Erythroblast (primary cell): ENCODE measurements at places on chromosomes 16 and 17.
A peak's percentile ranks its signal among the peaks of the same experiment; 100 is the strongest.

DNA sequence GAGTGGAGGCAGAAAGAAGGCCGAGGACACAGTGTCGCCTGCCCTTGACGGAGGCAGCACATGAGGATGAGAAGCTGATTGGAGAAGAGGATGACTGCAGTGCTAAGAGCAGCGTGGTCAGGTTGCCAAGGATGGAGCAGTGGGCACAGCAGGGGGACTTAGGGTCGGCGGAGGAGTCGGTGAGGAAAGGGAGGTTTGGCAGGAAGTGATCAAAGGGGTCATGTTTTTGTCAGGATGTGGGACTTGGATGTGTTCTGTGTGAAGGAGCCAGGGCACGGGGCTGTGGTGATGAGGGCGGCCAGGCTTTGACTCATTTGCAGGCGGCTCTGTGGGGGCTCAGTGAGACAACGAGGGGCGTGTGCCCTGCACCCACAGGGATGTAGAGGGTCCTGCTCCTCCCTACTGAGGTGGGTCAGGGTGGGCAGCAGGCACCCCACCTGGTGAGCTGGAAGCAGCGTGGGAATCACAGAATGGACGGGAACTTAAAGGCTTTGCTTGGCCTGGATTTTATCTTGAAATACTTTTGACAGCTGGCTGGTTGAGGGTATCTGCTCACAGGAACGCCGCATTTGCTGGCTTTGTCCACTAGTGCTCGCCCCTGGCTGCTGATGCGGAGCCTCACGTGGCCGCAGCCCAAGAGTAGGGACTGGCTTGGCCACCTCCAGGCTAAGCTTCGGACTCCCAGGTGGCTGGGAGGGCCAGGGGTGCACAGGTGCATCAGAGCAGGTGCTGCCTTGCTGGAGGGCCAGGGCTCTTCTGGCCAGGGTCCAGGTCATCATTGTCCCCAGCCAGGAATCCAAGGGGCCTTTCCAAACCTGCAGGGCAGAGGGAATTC lies 6.0 kb downstream of the MPG start:
- DNase-seq, result no peak

DNA sequence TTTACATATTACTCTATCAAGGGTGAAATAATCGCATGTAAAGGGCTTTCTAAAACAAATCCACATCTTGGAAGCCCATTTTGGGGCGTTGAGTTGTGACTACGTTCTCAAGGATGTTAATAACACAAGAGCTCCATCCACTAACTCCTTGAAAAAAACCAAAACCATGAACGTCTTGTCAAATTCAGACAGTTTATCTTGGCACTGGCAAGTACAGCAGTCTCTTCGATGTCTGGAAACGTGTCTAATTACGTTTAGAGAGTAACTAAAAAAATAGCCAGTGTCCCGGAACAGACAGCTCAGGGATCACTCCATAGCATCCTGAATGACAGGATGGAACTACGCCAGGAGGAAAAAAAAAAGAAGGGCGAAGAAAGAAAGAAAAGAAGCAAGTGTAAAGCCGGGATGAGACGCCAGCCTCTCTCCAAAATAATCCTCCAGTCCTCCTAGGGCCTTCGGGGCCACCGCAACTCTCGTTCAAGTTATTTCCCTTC lies 954 bp downstream of the MYO1D start:
- DNase-seq, result peak; percentile 61

- peak; percentile 95 for DNase-seq
Observed at GRCh38 chr16:56609463-56609921, 1.1 kb downstream of the MT2A start.

GRCh38 chr16:85384833-85385462 lies 228.2 kb upstream of the GSE1 start:
- no peak for DNase-seq

GRCh38 chr16:75202069-75202590 lies 4.8 kb downstream of the CTRB2 start:
- no peak for DNase-seq

GRCh38 chr16:51290442-51291285 lies 139.6 kb upstream of the SALL1 start:
- DNase-seq, result no peak

DNA sequence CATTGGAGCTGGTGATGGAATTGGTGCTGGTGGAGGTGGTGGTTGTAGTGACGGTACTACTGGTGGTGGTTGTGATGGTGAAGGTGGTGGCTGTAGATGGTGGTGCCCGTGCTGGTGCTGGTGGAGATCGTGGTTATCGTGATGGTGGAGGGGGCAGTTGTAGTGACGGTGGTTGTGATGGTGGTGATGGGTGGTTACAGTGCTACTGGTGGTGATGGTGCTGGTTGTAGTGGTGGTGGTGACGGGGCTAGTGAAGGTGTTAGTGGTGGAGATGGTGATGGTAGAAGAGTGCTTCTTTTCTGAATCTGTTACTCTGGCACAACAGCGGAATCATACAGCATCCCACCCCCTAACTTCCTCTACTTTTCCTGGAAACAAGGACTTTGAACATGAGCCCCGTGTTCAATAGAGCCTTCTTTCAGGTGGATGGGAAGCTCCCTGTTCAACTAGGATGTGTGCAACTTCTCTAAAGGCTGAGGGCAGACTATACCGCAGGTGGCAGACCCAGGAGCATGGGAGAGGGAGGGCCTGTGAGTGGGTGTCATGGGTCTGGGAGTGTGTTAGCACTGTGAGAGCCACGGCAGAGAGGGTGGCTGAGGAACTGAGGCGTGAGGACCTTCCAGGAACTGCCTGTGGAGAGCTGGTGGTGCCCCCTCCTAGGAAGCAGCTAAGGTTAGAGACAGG lies 8.2 kb downstream of the TBX21 start:
- DNase-seq, result no peak

DNA sequence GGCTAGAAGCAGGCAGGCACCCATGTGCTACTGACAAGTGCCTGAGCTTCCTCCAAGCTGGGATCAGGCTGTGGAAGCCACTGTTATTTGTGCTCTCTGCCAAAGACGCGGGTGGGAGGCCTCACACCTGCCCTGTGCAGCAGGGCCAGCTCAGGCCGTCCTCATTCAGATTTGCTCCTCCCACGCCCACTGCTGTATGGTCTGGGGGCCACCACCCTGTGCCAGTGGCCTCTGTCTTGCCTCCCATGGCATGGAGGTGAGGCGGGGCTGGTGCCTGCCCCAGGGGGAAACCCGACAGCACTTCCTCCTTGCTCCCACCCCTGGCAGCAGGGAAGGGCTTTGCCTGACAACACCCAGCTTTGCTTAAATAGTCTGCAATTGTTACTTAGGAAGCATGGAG lies 356.5 kb upstream of the CDH8 start:
- DNase-seq, result no peak

GRCh38 chr17:187130-187529 lies 5.7 kb upstream of the DOC2B start:
- DNase-seq, result no peak

GRCh38 chr16:52114379-52114778 lies 432.6 kb downstream of the TOX3 start:
- no peak for DNase-seq

DNA sequence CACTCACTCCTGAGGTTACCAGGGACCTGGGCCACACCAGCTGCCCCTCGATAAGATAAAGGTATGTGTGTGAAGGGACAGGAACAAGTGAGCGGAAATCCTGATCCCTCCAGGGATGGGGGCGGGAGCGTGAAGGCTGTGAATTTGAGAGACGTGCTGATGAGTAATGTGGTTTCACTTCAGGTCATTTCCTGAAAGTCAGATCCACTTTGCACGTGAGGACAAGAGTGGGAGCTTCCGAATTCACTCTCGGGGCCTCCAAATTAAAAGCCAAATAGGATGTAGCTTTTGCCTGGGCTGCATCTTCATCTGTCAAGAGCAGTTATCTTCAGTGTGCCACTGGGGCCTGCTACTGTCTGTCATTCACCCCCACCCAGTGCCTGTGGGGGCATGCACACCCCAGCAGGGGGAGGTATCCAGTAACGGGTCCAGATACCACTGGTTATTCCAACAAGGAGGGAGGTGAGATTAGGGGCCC lies 87.4 kb upstream of the LHX1 start:
- DNase-seq, result peak; percentile 18

GRCh38 chr17:63772801-63773271 lies 561 bp downstream of the CCDC47 start:
- peak; percentile 82 for DNase-seq

DNA sequence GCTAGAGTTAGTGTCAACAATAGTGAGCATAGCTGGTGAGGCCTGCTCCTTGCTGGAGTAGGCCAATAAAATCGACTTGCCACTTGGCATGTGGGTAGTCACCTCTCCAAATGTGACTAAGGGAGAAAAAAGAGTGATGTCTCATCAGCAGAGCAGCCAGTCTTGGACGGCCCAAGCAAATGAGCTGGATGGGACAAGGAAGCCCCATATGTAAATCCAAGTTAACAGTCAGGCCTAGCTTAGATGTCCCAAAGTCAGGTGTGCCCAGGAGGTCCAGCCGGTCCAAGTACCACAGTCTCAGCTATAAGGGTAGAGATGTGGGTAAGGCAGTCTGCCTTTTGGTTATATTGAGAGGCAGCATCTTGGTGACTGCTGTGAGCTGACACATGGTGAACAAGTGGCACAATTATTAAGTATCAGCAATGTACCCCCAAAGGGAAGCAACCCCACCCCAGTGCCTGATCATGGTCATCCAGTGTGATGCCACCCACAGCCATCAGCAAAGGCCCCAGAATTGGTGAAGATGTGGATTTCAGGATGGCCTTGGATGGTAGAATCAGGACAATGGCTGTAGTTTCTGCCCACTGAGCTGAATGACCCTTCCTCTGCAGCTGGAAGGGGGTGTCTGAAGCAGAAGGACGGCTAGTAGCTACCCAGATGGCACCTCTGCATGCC lies 83.4 kb downstream of the TNFRSF13B start:
- DNase-seq, result no peak

- DNase-seq, result no peak
Observed at GRCh38 chr16:90035902-90036301, 16.6 kb upstream of the DBNDD1 start.

DNA sequence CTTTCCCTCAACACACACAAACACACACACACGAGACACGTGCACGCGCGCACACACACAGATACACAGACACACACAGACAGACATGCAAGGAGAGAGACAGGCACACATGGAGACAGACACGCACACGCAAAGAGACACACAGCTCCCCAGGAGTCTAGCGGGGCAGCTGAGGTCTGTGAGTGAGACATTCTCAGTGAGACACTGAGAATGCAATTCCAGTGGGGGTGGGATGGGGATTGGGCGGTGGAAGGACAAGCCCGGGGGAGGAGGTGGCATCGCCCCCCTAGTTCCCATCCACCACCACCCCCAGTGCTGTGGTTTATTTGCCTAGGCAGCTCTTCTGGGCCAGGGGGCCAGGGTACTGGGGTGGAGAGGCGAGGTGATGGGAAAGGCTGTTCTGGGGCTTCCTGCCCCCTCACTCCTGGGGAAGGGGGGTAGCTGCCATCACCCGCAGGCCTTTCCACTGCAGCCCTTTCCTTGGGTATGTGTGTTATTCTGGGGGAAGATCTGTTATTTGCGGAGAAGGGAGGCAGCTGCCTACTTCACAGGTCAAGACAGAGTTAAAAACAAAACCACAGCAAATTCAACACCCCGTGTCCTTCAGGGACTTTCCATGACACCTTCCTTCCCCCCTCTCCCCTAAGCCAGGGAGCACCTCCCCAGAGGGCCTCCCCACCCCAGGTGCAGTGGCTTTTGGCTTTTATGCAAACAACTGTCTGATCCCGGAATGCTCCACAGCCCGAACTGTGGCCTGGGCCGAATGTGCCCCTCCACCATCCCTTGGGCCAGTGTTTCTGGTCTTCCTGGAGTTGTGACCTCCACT lies 18.0 kb downstream of the GRB7 start:
- DNase-seq, result no peak

DNA sequence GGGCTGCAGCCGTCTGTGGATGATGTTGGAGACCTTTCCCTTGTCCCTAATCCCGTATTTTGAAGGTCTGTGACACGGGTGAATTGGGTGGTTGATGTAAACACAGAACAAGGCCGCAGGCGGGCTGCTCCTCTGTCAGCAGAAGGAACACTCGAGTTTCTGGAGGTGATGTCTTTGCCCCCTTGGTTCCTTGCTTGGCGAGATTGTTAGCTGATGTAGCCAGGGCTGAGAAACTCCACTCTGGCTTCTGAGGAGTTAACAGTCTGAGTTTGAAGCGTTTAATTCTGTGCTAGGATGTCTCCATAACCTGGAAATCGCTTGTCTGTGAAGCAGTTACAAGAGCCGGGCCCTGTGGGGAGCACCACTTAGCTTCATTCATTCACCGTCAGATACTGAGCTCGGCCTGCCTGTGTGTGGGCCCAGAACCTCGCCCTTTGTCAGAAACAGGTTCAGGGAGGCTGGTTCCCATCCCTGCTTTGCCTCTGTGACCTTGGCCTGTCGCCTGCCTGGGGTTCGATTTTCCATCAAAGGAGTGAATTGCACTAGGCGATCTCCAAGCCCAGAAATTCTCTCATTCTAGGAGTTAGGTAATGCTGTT lies 1.3 kb downstream of the MAPK8IP3 start:
- peak; percentile 64 for DNase-seq

GRCh38 chr17:35299135-35299534 lies 56.3 kb downstream of the SLFN5 start:
- no peak for DNase-seq

DNA sequence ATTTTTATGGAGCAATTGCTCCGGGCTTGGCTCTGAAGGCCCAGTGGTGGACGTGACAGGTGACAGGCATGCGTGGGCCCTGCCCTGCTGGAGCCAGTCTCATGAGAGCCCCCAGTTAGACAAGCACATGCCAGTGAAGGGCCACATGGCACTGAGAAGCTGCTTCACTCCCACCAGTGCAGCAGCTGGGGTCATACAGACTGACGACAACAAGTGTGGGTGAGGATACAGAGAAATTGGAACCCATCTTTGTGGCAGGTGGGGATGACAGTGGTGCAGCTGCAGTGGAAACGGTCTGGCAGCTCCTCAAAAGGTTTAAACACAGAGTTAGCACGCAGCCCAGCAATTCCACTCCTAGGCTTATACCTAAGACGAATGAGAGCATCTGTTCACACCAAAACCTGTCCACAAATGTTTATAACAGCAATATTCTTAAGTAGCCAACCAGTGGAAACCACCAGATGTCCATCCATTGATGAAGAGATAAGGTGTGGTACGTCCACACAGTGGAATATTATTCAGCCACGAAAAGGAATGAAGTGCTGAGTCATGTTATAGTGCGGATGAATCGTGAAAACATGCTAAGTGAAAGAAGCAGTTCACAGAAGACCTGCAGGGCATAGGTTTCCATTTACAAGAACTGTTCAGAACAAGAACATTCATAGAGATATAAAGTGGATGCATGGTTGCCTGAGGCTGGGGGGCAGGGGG lies 12.5 kb upstream of the CIBAR2 start:
- DNase-seq, result no peak

GRCh38 chr16:53121043-53121620 lies 66.3 kb downstream of the CHD9 start:
- DNase-seq, result no peak

- DNase-seq, result peak; percentile 35
Observed at GRCh38 chr17:13002761-13003453, 14.9 kb downstream of the ELAC2 start.

- DNase-seq, result no peak
Observed at GRCh38 chr16:14015948-14016347, 55.2 kb upstream of the MRTFB start.
